Stimulated activated CD4-positive, alpha-beta T cell treated with anti-CD3 and anti-CD28 coated beads, Interleukin-2, amount 100 ng/mL, for 4 hours (primary cell): ENCODE measurements at places on chromosomes 6 and 20.

DNA sequence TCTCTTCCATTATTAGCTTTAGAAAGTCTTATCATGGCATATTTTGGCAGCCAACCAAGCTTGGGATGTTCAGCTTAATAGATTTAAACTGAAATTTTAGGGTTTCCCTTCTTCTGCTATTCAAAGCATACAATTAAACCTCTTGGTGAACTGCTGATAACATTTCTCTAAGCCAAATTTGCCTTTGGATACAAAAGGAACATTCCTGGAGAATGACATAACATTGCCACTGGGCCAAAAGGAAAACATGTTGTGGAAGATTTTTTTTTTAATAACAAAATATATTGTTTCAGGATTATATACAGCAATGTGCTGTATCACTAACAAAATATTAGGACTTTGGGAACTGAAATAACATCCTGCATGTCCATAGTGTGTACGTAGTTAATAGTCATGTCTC, 215.1 kb upstream of the TBX18 start:
- DNase-seq, result no peak

GRCh38 chr6:138278326-138278725, 60.0 kb upstream of the PBOV1 start:
- DNase-seq, result no peak

GRCh38 chr6:150747155-150747554, 118.3 kb upstream of the MTHFD1L start:
- no peak for DNase-seq

DNA sequence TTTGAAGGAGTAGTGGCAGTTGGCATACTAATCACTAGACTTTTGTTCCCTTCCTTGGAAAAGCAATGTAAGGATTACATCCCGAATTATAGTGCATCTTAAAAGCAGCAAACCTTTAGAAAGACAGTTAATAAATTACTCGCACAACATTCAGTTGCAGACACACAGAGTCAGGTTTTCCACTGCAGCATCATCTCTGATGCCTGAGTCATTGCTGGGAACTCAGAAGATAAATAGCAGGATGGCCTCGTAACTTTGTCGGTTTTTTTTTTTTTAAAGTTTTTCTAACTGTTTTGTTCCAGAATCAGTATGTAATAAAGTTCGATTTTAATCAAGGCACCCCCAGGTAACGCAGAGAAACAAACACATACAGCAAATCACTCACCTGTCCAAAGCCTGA, 34.3 kb downstream of the GJA10 start:
- peak; percentile 42 for DNase-seq

DNA sequence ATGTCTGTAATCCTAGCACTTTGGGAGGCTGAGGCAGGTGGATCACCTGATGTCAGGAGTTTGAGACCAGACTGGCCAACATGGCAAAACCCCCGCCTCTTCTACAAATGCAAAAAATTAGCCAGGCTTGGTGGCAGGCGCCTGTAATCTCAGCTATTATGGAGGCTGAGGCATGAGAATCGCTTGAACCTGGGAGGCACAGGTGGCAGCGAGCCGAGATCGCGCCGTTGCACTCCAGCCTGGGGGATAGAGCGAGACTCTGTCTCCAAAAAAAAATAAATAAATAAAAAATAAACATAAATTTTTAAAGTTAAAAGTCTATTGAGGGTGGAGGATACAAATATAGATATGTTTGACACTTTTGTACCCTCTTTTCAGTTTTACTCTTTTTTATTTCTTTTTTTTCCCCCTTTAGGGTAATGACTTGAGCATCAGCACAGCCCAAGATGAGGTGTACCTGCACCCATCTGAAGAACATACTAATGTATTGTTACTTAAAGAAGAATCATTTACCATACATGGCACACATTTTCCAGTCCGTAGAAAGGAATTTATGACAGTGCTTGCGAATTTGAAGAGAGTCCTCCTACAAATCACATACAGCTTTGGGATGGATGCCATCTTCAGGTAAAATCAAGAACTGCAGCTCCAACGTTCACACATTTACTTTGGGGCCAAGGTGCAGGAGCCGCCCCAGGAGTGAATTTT, 368.9 kb downstream of the LAMA2 start:
- peak; percentile 63 for DNase-seq

- no peak for DNase-seq
Observed at GRCh38 chr6:34537922-34538550, 18.1 kb downstream of the SPDEF start.

DNA sequence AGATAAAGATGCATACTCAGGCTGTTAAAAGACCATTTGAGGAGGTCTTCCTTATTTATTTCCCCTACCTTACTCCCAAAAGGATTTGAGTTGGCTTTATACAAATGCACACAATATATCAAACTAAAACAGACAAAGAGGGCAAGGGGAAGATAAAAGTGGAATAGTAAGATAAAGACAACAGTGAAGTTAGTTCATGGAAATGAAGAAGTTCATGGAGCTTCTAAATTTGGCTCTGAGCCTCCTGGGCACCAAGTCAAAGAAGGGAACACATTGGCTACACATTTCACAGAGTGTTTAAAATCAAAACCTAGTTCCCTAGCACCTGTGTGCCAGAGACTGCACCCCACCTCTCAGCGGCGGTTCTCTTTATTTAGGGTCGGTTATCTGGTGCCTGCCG, 25.8 kb upstream of the ARMC2 start:
- no peak for DNase-seq

DNA sequence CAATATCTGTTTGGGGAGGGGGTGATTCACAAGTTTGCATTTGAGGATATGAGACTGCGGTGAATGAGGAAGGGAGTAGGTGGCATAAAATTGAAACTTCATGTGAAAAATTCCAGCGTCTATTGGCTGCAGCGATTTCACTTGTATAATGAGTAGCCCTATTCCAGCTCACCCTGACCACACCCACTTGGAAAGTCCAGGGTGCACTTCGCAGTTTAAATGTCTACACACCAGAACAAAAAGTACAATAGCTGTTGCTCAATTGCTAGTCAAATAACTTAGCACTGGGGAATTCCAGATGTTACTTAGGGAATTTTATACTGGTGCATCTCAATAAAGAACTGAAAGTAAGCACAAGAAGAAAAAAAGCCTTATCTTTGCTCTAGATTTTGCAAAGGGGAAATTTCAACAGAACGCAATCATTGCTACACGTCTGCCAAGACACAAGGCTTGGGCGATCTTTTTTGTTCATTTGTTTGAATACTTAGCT, 6.3 kb downstream of the TNFAIP3 start:
- DNase-seq, result peak; percentile 83

DNA sequence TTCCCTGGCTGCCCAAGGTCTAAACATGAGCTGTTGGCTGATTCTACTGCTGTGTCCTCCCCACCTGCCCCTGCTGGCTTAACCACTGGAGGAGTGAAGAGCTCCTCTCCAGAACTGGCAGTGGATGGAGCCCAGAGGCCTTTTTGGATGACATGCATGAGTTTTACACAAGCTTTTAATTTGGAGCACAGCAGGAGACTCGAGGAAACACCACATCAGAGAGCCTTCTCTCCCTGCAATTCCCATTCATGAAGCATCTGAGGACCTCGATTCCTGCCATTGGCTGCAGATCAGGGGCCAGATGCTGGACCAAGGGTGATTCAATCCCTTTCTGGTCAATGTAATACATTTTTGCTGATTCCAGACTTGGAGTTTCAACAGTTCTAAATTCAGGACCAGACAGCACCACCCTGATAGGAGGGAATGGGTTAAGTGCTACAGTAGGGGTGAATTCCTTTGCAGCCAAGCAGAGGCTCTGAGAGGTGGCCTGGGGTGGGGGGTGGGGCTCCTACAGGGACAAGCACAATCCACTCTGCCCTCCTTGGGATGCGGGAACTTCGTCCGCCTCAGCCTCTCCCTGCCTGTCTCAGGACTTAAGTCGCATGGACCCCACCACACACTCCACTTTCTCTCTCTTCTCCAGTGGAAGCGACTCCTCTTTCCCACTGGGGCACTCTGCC, 599 bp upstream of the PSORS1C1 start:
- no peak for DNase-seq

DNA sequence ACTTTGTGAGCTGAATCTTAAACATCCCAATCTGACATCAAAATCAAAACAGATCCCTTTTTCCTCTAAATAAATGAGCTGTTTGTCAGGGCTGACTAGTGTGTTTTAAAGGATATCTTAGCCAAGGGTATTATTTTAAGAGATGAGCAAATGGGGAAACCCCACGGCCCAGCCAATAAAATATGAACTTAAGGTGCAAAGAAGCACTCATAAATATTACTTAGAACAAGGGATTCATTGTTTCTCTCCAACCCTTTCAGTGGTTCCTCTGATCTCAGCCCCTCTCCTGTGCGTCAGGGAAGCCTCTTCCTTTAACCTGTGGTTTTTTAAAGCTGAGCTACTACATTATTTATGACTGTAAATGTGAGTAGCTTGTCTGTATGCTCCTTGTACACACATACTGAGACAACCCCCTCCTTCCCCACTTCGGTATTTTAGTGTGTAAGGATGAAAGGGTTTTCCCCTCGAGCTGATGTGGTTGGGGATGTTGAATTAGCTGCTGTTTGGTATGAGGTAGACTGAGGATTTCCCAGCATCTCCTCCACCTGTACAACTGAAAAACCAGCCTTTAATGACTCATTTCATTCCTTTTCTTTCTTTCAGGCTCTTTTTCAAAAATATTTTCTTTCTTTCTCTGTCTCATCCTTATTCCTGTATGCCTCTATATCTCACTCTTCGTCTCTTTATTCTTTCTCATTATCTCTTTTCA, 6.5 kb downstream of the BMP5 start:
- no peak for DNase-seq

GRCh38 chr6:153392156-153392555, 261.1 kb upstream of the RGS17 start:
- DNase-seq, result no peak

GRCh38 chr6:96923400-96923799, 1.1 kb upstream of the KLHL32 start:
- no peak for DNase-seq

DNA sequence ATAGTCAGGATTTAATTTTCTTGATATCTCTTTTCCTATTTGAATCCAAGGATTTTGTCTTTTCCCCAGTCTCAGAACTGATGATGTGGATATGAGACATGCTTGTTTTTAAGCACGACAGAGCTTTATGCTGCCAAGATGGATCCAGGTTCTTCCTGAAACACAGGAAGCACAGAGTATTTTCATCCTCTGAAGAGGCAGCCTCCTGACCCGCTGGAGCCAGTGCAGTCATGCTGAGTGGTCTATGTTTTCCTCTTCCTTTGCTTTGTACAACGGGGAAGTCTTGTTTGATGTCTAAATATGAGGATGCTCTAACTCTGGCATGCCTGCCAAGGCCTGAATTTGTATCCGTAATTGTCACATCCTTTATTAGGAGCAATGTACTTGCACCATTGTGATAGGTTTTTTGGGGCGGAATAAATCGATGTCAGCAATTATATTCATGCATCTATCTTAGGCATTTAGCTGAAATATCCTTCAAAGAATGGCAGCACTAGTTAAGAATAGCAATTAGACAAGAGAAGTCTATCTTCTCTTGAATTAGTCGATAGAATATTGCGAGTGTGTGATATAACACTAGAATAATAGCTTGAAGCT, 407.1 kb upstream of the JAG1 start:
- no peak for DNase-seq

DNA sequence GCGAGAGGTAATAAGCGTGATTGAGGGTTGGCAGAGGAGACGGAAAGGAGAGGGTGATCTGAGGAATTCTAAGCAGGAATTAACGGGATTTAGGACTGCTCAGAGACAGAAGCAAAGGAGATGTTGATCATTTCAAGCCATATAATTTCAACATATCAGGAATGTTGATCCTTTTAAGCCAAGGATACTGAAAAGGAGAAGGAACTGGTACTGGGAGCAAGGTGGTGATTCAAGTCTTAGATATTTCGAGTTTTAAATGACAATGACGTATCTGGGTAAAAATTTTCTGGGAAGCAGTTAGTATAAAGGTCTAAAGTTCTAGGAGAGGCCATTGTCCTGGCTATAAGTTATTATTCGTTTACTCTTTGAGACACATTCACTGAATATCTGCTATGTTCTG, 91.3 kb upstream of the OGFRL1 start:
- no peak for DNase-seq
